NCI-H1417 (cell line): ENCODE measurements at places on chromosomes 12 and 14.

DNA sequence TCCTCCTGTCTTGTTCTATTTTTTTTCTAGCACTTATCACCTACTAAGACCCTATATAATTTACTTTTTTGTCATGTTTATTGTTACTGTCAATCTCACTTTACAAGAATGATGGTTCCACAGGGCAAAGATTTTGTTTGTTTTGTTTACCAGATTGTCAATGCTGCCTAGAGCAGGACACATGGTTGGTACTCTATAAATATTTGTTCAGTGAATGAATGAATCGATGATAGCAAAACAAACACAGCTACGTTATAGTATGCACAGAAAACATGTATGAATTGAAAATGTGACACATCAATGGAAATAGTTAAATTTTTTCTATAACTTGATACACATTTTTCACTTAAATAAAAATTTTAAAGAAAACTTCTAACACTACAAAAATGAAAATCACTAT is 67.1 kb upstream of the KRR1 start:
- DNase-seq, result no peak

DNA sequence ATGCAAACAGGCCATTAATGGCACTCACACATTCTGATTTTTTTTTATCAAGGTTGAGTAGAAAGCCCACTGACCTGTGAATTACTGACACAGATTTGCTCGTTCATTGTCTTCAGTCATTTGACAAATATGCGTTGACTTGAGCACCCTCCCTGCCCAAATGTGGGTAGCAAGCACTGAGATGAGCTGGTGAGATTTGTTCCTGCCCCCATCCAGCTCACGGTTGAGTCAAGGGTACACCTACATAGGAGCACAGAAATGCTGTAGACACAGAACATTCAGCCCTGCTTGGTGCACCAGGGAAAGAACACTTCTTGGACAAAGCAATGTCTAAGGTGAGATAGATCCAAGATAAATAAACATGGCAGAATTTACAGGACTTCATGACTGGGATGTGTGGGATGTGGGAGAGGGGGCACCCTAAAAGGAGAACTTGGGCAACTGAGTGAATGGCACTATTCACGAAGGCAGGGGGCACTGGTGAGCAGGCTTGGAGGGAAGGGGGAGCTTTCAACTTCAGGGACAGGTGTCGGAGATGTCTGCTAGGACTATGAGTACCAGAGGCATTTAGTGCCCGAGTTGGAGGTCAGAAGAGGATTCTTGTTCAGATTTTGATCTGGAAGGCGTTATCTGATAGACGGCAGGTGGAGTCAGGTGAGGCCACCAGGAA is 213.4 kb downstream of the VRK1 start:
- DNase-seq, result no peak

DNA sequence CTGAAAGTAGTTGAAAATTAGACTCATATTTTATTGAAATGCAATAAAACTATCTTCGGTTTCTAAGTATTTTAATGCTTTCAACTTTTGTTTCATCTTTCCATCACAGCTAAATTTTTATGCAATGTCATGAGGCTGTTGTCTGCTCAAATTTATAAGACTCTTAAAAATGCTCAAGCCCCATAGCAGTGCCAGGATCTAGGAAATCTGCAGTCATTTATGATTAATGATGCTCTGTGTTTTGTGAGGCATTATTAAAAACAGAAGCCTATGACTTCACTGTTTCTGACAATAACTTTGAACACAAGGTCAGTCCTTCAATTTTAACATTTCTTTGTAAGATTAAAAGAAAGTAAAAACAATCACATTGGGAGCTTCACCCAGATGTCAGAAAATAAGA is 112.5 kb downstream of the ALX1 start:
- no peak for DNase-seq

- no peak for DNase-seq
Measured at GRCh38 chr14:68627050-68627867, 165.6 kb downstream of the ZFP36L1 start.

- DNase-seq, result no peak
Measured at GRCh38 chr12:65532764-65533163, 254.3 kb downstream of the MSRB3 start.

DNA sequence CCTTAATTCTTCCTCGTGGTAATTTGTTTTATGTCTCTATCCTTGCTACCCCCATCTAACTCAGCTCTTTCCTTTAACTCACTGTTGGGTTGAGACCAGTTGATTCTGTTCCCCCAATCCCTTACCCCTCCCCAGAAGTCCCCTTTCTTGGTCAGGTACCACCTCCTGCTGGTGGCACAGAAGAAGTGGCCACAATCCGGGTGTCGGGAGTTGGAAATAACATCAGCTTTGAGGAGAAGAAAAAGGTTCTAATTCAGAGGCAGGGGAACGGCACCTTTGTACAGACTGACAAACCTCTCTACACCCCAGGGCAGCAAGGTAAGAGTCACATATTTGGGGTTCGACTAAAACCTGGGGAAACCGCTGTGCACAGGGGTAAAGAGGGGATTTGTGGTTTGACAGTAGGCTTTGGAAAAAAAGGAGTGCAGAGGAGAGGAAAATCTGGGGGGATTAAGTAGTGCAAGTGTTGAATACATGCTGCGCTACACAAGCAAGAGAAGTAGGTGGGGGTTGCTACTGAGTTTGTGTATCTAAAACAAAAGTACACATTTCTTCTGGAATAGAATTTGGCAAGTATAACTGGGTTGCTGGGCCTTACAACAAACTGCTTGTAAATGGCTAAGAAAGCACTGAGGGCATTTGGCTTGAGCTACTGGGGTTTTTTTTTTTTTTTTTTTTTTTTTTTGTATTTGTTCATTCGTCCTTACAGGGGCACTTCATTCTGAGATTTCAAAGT is 1.3 kb downstream of the A2ML1 start:
- peak; percentile 19 for DNase-seq

GRCh38 chr14:55138091-55138490 is 9.0 kb downstream of the LGALS3 start:
- no peak for DNase-seq

GRCh38 chr14:99562856-99563748 is 40.9 kb downstream of the CCDC85C start:
- peak; percentile 97 for DNase-seq

- DNase-seq, result no peak
Measured at GRCh38 chr14:102223682-102224081, 81.3 kb downstream of the MOK start.

GRCh38 chr12:46212108-46212982 is 56.5 kb downstream of the SLC38A1 start:
- DNase-seq, result peak; percentile 79

DNA sequence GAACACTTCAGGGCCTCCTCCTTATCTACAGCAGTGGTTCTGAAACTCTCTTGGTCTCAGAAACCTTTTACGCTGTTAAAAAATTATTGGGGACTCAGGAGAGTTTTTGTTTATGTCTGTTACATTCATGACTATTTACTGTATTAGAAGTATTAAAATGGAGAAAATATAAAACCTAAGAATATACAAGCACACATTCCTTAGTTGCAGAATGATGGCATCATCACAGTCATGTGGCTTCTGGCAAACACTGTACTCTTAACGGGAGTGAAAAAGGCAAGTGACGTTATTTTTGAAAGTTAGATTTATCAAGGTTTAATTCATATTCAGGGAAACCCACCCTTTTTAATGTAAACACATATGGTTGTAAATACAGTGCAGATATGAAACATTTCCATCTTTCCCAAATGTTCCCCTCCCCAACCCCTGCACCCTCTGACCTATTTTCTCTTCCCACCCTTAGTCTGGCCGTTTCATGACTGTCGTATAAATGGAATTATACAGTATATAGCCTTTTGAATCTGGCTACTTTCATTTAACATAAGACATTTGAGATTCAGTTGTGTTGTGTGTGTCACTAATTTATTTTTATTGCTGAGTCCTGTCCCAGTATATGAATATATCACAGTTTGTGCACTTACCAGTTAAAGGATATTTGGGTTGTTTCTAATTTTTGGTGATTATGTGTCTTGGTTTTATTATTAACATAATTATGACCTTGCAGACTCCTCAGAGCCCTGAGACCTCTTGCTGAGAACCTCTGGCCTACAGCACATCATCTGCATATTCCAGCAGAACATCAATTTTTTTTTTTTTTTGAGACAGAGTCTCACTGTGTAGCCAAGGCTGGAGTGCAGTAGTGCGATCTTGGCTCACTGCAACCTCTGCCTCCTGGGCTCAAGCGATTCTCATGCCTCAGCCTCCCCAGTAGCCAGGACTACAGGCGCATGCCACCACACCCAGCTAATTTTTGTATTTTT is 457.0 kb downstream of the PCNX1 start:
- no peak for DNase-seq

DNA sequence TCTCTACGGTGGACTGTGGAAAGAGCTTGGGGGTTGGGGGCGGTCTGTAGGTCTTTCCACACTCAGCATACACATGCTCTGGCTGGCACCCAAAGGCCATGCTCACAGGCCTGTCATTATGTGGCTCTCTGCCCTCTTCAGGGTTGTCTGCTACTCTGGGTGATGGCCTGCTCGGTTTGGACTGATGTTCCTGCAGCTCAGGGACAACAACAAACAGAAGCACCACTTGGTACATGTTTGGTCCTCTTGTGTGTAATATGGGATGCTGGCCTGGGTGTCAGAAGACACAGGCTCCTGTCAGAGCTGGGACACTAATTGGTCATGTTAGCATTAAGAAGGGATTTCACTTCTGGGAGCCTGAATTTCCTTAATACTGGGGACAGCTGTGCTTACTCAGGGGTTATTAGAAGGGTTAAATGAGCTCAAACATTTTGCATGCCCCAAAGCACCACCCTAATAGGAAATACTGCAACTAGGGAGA is 32.7 kb upstream of the SELPLG start:
- DNase-seq, result no peak

DNA sequence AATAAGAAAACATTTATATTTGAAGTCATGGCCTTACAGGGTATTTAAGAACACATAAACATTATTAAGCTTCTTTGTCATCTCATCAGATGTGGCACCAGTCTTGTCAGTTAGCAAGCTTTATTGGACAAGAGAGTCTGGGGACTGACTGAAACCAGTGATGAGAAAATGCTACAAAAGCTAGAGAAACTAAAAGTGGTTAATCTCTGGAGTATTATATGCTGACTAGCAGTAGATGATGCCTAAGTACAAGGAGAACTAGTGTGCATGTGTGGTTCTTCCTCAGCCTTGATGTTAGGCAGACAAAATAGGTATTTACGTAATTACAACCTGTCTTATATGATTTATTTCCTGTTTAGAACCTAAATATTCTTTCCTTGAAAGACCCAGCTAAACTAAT is 176.5 kb downstream of the CPNE8 start:
- no peak for DNase-seq

DNA sequence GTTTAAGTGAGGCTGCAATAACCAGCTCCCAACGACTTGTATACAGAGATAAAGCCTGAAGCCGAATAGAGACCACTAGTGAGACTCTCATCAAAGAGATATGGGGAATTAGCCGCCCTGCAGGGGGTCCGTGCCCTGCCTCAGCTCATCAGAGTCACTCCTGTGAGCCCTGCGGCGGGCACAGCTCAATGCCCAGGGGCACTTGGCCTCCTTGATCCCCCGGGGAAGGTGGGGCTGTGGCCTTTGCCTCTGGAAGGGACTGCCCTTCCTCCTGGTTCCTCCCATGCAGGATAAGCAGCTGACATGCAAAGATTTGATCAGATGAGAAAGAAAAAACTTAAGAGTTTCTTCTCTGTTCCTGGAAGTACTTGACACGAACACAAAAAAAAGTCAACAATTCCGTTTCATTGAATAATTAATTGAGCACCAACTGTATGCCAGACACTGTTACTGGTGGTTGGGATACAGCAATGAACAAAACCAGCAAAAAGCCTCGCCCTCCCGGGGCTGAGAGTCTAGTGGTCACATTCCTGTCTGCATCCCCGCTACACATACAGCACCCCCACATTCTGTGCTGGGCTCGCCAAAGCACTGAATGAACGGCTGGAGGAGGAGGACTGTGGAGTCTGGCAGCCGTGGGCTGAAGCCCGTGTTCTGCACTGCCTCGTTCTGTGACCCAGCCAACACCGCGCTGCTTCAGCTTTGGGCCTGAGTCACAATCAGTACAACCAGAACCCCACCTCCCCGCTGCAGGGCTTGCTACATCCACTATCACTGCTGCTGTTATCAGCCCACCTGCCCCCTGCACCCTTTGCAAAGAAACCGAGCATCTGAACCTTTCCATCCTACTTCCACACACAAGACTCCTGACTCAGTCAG is 10.3 kb downstream of the TTC7B start:
- no peak for DNase-seq

DNA sequence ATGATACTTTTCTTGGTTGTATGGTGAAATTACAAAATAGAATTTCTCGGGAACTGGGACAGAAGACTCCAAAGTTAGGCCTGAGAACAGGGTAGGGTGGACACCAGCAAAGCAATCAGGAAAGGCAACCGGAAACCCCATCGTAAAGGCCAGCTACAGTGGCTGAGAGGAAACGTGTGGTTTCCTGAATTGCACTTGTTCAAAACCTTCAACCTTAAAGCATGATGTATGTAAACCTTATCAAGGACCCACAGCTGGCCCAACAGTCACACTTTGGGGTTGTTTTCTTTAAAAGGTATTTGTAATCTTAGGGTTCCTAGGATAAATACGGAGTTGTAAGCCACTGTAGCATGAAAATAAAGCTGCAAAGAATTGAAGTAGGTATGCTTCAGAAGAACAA is 2.2 kb upstream of the PTGDR start:
- no peak for DNase-seq

DNA sequence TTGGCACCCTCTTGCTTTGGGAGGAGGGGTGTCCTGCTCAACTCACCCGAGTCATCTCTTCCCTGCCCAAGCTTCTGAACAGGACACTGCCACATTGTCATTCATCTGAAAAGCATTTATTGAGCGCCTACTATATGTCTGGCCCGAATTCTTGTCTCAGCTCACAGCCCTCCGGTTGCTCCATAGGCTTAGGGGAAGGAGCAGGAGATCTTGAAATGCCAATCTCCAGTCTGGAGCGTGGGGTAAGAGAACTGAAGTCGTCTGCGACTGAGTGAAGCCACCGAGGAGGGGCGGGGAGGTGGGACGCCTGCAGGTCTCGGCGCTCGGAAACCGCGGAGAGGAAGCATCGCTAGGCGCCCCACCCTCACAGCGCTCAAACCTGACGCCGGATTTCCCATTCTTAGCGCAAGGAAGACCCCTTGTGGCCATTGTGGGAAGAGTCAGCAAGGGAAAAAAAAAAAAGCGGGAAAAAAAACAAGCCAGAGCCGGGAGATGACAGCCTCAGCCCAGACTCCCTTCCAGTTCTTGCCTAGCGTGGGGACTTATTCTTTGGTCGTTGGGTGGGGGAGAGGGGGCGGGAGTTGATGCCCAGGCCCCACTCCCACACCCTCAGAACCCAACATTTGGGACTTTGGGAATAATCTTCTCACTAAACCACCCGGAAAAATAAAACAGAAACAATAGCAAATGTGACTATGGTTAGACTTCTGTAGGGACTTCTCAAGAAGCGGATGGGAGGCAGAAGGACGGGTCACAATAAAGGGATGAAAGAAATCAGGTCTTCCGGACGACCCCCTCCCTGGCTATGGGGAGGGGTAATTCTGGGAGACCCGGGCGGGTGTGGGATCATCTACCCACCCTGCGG is 28.2 kb upstream of the SMUG1 start:
- peak; percentile 98 for DNase-seq
